Activated CD4-positive, CD25-positive, alpha-beta regulatory T cell treated with anti-CD3 and anti-CD28 coated beads, Interleukin-2, amount 50 U/mL, for 24 hours (primary cell): ENCODE measurements at places on chromosomes 5 and 9.

DNA sequence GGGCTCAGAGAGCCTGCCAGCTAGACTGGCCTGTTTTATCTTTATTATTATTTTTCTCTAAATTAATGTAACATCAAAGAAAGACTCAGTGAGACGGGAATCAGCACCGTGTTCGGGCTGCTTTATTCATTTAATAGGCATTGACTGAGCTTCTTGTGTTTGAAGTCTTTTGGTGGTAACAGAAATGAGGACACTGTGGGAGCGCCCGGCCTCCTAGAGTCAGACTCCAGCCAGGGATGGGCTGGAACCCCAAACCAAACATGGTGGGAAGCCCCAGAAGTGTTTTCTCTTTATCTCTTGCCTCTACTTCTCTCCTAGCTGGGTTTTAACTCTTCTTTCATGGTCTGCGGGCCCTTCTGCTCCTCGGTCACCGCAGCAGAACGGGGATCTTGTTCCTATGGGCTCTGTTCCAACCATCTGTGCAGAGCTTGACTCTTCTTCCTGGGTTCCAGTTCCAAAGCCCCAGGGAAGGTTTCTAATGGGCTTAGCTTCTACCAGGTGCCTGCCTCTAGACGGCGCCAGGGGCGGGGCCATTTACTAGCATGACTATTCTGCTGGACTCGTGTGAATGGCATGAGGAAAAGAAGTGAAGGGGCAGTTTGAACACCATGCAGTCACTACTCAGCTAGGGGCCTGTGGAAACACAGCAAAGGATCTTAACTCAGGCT is 123.8 kb downstream of the FGF18 start:
- ATAC-seq: no peak

GRCh38 chr5:150659360-150660107 is 1.5 kb upstream of the MYOZ3 start:
- ATAC-seq: no peak

GRCh38 chr5:154236536-154237375 is 46.2 kb downstream of the GALNT10 start:
- no peak for ATAC-seq

- ATAC-seq: no peak
Measured at GRCh38 chr5:117182104-117182503, 607.5 kb upstream of the SEMA6A start.

GRCh38 chr5:410911-411517 is 32.0 kb upstream of the EXOC3 start:
- no peak for ATAC-seq

- ATAC-seq: no peak
Measured at GRCh38 chr9:68760674-68761333, 55.8 kb downstream of the PIP5K1B start.

DNA sequence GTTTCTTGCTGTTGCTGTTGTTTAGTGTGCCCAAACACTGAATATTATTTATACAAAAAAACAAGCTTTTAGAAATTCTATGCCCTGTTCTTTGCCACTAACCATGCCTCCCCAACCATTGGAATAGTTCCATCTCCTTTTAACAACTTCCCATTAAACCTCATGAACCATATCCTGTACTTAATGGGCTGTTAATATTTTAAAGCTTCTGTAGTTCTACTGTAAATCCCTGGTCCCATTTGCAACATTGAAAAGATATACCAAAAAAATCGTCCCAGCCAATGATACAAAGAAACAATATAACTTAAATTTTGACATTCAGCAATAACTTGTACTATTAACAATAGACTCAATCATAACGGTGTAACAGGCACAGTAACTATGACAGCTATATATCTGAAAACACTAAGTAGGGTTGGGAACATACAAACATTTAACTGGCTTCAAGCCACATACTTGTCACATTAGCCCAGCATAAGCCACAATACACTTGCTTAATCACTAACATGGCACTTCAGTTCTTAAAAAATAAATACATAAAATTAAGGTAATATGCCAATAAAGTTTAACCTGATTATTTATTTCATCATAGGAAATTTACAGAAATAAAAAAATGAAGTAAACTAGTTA is 86.1 kb downstream of the ADAMTS6 start:
- no peak for ATAC-seq

GRCh38 chr5:11955331-11955730 is 51.1 kb upstream of the CTNND2 start:
- no peak for ATAC-seq

DNA sequence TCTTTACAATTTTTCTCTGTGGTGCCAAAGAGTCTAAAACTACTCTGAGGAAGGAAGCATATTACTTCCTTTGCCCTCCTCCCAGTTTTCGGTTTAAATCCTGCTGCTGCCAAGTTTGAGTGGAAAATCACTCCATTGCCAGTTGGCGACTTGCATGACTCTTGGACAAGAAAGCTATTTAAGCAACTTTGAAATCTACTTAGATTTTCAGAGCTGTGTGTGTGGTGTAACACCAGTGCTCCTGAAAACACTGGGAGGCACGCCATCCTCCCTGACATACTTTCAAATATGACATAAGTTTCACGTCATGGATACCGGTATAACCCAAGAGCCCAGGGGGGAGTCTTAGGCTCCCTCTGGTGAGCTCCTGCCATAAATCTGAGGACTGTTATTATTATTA is 83.5 kb upstream of the RIOK2 start:
- no peak for ATAC-seq

- ATAC-seq: no peak
Measured at GRCh38 chr9:33011831-33012230, 10.4 kb upstream of the APTX start.

DNA sequence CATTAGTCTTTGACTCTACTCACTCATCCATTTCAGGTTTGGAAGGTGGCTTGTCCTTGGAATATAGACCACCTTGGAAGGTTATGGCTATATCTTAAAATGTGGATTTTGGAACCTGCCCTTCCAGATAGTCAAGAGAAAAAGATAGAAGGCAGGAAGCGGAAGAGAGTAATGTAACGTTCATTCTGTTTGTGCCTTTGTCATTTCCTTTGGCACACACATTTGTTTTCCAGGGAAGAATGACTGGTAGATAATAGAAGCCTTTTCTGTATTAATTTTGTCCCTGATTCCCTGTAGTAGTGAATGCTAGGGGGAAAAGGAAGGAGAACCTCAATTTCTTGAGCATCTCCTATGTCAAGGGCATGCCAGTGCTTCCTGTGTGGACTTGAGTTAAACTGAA is 54.7 kb downstream of the PPIC start:
- ATAC-seq: no peak

DNA sequence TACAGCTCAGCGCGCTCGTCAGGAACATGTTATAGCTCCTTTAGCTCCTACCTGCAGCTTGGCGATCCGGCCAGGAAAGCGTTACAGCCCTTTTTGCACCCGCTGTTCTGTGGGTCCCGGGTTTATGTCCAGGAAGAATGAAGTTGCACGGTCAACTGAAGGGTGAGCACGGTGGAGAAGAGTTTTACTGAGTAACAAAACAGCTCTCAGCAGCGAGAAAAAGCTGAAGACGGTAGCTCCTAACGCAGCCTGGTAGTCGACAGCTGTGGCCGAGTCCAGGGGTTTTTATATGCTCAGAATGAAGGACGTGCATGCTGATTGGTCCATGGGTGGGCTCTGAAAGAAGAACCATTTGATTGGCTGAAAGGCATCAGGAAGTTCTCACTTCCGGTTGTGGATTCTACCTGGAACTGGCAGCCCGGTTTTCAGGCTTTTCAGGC is 1830.1 kb upstream of the NUDT12 start:
- ATAC-seq: no peak

- no peak for ATAC-seq
Measured at GRCh38 chr5:5572976-5573797, 150.7 kb downstream of the ICE1 start.

DNA sequence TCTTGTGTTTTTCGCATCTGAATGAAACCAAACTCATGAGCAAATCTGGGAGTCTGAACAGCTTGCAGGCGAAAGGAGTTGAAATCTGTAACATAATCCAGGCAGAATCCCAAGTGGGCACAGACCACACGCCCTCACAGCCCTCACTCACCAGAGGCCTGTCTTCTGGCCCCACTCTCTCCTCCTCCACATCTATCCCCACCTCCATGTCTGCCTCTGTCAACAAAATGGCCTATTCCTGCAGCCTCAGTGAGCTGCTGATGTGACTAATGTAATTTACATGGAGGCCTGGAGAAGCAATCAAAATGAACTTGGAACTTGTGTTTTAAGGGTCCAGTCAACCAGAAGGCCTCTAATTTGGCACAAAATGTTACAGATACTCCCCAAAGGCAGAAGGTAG is 136.6 kb downstream of the GNA14 start:
- no peak for ATAC-seq

DNA sequence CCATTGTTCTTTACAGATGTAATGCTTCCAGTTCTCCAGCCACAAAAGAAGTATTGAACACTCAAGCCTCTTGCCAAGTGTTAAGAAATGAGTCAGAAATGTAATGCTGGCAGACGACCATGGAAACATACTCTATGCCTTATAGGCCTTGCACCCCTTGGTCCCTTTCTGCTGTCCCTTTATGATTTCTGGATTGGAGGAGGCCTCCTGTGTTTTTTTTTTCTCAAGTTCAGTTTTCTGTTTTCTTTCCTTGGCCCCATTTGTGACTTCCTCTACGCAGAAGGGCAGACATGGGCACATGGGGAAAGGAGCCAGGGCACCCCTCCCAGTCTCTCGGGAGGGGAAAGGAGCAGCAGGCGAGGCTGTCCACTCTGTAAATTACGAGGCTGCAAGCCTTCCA is 53.4 kb downstream of the SNX18 start:
- no peak for ATAC-seq

DNA sequence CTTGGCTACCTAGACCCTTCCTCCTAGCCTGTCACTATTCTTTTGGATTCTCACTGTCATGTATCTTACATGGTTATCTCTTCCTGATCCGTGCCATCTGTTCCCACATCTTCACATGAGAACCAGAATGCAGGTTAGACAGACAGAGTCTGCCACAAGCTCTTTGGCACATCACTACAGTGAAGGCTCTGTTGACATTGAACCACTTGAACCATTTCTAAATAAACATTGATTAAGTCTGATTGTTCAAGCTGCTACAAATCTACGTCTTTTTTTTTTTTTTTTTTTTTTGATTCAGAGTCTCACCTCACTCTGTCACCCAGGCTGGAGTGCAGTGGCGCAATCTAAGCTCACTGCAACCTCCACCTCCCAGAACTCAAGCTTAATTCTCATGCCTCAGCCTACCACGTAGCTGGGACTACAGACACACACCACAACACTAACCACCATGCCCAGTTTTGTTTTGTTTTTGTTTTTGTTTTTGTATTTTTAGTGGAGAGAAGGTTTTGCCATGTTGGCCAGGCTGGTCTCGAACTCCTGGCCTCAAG is 85.1 kb upstream of the LRRTM2 start:
- no peak for ATAC-seq

DNA sequence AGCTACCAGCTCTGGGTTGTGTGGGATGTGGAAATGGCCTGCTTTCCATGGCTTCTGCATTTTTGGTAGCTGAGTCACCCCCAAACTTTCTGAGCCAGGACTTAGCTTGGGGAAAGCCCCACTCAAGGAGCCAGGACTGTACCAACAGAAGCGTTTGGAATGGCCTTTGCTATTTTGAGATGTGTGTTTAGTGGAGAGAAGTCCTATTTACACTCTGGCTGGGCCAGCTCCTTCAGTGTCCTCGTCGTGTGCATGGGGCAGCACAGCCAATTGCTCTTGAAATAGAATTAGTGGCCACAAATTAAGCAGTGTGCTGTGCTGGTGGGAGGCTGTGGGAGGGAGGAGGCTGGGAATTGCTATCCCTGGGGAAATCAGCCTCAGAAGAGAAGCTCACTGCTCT is 51.6 kb downstream of the ENTREP1 start:
- no peak for ATAC-seq

GRCh38 chr9:97905228-97905627 is 17.1 kb downstream of the TRMO start:
- ATAC-seq: no peak
